ENCODE measurements at places on chromosomes 5 and 9.
A peak's percentile ranks its signal among the peaks of the same experiment; 100 is the strongest.

DNA sequence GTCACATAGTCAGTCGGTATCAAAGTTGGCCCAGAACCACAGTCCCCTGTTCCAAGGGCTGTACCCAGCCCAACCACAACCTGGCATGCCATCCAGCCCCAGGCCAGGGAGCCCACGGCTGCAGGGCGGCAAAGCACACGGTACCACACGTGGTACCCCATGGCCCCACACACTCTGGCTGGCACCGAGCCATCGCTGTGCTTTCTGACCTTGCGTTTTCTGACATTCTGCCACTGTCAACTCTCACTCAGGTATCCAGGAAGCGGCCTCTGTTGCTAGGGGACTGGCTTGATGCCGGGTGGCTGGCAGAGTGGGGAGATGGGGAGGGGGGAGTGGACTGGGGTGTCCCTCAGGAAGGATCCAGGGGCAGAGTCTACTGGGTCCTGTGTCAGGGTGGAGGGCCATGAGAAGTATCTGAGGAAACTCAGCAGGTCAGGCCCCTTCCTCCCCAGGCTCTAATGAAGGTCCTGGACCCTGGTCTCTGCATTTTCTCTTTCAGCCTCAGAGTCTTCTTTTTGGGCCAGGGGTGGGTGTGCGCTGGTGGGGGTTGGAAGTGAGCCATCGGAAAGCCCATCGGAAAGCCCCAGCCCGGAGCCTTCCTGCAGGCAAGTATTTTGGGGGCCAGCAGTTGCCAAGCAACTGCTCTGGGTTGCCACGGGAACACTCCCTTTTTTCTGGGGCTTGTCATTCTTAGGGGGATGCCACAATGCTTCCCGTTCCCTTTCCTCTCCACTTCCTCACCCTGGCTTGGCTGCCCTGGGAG lies 21.0 kb upstream of the RALGDS start:
- DNase-seq, result no peak

DNA sequence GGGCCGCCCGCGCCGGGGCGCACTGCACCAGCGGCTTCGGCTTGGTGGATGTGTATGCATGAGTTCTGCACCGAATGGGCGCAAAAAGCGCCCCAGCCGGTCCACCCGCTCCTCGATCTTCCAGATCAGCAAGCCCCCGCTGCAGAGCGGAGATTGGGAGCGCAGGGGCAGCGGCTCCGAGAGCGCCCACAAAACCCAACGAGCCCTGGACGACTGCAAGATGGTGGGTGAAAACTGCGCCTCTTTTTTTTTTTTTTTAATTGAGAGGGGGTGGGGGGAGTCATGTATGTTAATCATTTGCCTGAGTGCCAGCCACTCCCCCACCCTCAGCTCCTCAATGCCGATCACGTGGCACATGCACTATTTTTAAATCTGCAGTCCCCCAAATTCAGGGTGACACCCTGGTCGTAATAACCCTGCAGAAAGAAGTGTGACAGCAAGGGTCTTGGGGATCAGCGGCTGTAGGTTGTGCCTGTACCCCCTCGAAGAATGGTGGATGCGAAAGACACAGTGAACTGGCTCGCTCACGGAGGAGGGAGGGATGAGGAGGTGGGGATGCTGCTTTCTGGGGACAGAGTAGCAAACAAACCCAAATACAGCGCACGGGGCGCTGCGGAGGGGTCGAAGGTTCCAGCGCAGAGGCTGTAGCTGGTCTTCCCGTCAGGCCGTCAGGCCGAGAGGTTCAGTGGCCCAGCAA lies 900 bp downstream of the RGS7BP start:
- DNase-seq, result no peak

GRCh38 chr9:82616545-82616944 lies 446.4 kb downstream of the RASEF start:
- DNase-seq, result no peak

DNA sequence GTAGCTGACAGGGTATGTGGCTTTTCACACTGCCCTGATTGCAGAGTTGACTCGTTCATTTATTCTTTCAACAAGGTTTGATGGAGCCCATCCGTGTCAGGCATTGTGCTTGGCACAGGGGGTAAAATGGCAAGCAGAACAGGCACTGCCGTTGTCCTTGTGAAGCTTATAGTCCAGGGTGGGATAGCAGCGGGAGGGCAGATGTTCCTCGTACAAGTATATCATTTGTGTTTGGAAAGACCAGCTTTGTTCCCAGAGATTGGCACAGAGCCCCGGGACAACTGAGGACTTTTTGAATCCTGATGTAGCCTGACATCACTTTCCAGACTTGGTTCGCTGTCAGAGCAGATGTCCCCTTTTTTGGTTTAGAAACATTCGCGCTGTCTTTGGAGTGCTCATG lies 50.9 kb downstream of the MVB12B start:
- DNase-seq, result no peak

GRCh38 chr5:150244209-150244608 lies 45.4 kb downstream of the CAMK2A start:
- no peak for DNase-seq

GRCh38 chr5:149441986-149442385 lies 62.9 kb upstream of the IL17B start:
- no peak for DNase-seq

DNA sequence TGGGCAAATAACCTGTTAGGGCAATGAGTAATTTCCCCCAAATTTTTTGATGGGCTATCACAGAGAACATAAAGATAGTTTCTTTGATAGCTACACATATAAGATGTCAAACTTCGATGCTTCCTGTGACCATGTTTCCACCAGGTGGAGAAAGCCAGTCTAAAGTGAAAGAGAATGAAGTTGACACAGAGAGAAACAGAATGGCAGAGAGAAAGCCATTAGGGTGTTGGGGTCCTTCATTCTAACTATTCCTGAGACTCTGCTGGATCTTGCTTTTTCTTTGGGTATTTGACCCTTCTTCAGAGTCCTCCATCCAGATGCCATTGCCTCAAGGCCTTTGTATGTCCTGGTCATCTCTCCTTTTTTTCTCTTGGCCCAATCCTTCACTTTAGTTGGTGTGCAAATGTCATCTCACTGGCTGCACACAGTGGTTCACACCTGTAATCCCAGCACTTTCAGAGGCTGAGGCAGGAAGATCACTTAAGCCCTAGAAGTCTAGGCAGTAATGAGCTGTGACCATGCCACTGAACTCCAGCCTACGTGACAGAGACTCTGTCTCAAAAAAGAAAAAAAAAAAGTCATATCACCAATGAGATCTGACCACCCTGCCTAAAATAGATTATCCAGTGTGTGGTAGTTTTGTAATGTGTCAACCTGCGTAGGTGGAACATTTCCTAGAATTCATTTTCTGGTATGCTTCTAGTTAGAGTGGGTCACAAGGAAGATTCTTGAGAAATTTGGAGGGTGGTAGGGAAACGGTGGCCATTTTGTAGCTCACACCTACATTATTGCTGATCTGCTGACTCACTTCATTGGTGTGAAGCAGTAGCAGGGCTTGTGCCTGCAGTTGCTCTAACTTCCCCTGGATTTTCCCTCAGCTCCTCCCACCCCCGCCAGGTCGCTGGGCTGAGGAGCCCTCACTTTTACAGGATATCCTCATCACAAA lies 20.8 kb upstream of the KIF2A start:
- DNase-seq, result no peak

DNA sequence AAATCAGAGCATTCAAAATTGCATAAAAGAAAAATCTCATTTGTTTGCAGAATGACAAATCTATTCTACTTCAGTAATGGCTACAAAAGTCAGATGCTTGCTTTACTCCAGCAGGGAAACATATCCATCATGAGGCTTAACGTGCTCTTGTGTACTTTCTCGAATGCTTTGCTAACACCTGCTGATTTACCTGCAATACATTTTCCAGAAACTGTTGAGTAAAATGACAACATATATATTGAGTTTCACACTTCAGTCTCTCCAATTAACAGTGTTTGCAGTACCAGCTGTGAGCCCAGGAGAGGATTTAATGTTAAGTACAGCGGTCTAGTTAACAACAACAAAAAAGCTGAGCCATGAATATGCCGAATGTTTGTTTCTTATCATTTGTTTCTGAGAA lies 391.5 kb upstream of the SMC2 start:
- no peak for DNase-seq

DNA sequence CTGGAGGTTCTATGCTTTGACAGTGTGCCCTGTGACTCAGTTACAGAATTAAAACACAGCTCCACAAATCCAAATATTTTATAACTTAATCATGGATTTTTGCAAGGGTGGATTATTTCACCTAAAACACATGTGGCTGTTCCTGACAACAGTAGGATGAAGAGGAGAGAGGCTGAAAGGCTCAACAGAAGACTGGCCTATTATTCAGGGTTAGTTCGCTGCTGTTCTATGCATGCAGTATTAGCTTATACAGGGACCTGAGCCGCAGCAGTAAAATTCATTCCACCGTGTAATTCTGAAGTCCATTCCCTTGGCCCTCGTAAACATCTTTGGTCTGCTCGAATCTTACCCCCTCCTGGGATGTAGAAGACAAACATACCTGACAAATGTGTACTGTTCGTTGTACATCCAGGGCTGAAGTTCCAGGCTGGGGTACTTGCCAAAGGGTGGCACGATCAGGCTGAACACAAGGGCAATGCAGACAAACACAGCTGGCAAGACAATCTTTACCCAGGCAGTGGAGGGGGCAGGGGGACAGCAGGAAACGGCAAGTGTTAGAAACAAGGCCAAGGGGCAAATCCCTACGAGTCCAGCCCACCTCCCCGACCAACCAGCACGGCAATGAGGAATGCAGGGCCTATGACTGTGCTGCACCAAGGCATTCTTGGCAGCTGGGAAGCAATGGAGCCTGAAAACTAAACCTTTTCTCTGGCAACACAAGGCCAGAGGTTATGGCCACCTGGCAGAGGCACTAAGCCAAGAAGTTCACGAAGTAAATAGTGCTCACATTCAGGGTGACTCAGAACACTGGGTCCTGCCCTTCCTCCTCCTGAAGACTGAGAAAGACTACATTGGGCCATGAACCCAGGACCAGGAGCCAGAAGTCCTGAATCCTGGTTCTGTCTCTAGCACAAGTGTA lies 46.8 kb downstream of the NIPSNAP3B start:
- DNase-seq, result no peak

DNA sequence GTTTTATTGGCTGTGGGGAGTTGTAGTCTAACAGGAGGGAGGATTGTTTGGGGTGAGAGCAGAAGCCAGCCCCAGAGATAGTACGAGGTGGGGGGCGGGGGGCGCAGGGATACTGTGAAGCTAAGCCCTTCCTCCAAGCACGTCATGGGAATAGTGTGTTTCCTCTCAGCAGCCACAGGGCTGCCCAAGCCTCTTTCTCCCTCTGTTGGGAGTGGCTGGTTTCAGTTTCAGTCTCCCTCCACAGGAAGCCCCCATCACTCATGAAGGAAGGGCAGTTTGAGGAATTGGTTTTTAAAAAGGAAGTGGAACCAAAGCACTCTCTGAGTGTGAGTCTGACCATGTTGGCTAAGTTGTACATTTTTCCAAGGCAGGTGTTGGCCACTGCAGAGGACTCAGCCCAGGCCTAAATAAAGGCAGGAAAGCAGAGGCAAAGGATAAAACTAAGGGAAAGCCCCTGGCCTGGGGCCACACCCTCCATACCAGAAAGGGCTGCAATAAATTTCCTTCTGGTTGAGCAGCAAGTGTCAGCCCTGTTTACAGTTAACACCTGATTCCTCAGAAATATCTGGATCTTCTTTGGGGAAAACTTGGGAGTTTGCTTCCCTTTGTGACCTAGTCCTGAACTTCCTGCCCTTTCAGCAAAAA lies 3.2 kb downstream of the RAB24 start:
- peak; percentile 58 for DNase-seq

DNA sequence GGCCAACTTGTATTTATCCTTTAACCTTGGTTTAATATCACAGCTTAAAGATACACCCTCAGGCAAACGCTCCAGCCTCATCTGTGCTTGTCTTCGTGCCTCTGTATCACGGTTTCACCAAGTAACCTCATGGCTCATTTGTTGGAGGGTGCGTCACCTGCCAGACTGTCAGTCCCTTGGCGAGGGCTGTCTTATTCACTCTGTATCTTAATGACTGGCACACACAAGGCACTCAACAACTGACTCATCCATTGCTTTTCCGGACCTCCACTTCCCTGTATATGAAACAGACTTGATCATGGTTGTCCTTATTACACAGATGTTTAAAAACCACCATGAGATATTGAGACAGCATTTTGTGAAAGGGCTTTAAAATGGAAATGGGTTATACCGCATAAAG lies 28.0 kb downstream of the LCP2 start:
- DNase-seq, result no peak

- no peak for DNase-seq
Observed at GRCh38 chr5:38164776-38165399, 93.5 kb upstream of the EGFLAM start.

DNA sequence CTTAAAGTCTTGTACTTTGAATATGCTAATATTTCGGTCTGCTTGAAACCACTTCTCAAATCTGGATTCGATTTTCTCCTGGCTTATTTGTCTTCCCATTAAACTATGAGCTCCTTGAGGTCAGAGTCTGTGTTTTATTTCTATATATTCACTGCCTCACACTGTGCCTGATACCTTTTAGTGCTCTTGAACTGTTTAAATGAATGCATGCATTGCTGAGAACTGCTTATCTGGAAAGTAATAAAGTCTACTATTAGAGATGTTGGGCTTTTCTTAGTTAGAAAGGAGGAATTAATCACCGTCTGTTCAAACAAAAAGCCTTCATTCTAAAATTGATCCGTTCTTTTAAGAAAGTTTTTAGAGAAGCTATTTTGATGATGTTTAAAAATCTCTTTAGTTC lies 6.0 kb downstream of the CREBRF start:
- DNase-seq, result no peak

DNA sequence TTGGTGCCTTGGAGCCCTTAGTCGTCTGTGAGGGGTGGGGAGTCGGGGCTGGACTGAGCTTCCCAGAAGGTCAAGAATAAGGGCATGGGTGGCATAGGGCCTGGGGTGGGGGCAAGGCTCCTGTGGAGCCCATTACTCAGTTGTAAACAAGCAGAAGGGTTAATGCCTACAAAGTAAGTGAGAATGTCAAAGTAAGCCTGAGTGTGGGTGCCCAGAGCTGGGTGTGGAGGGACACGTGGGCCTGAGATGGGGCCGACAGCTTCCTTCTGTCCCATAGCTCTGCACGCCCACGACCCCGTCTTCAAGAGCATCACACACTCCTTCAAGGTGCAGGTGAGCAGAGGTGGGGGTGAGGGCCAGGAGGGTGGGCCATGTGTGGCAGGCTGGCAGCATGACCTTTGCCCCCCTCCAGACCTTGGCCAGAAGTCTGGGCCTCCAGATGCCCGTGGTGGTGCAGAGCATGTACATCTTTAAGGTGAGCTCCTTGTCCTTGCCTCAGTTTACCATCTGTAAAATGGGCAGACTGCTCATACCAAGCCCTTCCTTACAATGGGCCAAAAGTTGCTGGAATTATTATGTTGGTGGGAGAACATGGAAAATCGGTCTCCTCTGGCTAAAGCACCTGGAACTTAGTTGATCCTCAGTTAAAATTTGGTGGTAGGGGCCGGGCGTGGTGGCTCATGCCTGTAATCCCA lies 11.1 kb downstream of the DOLK start:
- DNase-seq, result no peak

GRCh38 chr9:130347931-130348330 lies 82.4 kb downstream of the HMCN2 start:
- no peak for DNase-seq

Data from type B pancreatic cell (in vitro differentiated cells).